Cerebellum (tissue), 4 donors: ENCODE measurements at places on chromosomes 2 and 18.

GRCh38 chr18:73973972-73974371, 173.7 kb downstream of the FBXO15 start:
- DNase-seq, result no peak

- DNase-seq, result no peak
These were observed 40.4 kb upstream of the ARHGEF4 start for GRCh38 chr2:130796290-130796689.

GRCh38 chr18:789397-789796, 22.6 kb downstream of the YES1 start:
- DNase-seq, result no peak

DNA sequence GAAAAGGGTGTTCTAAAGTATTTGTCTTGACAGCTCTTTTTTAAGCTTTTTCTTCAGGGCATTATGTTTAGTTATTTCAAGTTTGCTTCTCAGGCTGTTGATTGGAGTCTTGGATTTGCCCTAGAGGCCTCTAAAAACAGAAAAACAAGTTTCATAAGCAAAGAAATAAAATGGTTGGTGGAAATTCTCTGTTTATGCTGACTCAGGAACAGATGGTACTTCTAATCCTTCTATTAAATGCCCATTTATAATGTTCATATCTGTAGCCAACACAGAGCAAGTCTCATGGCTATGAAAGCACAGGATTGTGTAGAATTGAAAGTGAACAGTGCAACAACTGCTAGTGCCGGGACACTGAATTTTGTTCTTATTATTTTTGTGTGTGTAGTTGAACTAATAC, 60.4 kb downstream of the KCNJ3 start:
- peak; percentile 19 for DNase-seq

- DNase-seq, result no peak
These were observed 55.7 kb downstream of the EVA1A start for GRCh38 chr2:75505012-75505411.

GRCh38 chr2:71466301-71467179, 13.2 kb downstream of the DYSF start:
- DNase-seq, result no peak

GRCh38 chr18:63480476-63480875, 3.7 kb downstream of the SERPINB5 start:
- DNase-seq, result no peak
